ENCODE measurements at places on chromosomes 2 and 18.

GRCh38 chr2:173872714-173873113 lies 92.5 kb downstream of the SP3 start:
- no peak for DNase-seq

- no peak for DNase-seq
Observed at GRCh38 chr2:215931256-215931903, 82.0 kb downstream of the MREG start.

DNA sequence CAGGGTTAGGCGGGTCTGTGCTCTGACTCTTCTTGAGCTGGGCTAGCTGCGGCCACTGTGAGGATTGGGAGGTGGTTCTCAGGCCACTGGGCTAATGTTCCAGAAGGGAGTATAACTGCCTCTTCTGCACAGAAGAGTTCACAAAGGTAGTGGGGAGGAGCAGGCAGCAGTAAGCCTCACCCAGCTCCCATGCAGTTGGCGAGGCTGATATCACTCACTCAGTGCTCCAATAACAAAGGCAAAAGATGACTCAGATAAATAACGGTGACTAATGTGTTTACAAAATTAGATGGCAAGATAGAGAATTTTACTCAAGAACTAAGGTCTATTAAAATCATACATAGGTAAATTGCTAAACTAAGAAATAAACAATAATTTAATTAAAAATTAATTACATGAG lies 174.2 kb upstream of the TMEM200C start:
- DNase-seq, result no peak

DNA sequence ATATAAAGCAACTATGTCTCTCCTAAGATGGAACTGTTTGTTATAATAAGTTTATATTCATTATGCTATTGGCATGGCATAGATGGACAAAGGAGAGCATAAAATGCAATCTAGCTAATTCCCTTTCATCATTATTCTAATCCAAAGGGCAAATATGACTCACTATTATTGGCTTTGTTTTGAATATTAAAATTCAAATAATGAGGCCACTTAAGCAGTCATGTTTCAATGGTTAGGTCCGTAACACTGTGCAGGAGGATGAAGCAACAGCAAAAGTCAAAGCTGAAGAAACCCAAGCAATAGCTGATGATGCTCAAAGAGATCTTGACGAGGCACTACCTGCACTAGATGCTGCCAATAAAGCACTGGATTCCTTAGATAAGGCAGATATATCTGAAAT lies 177.1 kb downstream of the TRABD2A start:
- DNase-seq, result no peak

- DNase-seq, result no peak
Observed at GRCh38 chr18:9421901-9422327, 53.4 kb upstream of the RALBP1 start.

DNA sequence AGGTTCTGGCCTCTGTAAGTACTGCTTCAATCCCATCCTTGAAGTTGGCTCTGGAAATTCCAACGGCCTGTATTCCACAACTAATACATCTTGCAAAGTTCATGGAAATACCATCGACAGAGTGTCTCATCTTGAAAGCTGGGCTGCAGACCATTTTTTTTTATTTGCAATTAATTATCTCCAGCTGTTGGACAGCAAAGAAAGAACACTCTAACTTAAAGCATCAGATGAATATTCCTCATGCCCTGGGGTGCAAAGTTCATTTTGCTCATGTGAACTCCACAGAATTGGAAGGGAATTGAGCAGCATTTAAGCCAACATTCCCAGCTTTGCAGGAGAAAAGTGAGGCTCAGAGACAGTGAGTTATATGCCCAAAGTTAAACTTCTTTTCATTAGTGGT lies 96.5 kb upstream of the PIEZO2 start:
- DNase-seq, result no peak

GRCh38 chr2:190090148-190090547 lies 27.6 kb upstream of the MSTN start:
- no peak for DNase-seq

GRCh38 chr2:43033466-43034241 lies 192.8 kb downstream of the ZFP36L2 start:
- DNase-seq, result no peak

- no peak for DNase-seq
Observed at GRCh38 chr2:5942204-5942603, 250.0 kb downstream of the SOX11 start.

GRCh38 chr2:207417301-207417718 lies 112.5 kb upstream of the CREB1 start:
- no peak for DNase-seq

DNA sequence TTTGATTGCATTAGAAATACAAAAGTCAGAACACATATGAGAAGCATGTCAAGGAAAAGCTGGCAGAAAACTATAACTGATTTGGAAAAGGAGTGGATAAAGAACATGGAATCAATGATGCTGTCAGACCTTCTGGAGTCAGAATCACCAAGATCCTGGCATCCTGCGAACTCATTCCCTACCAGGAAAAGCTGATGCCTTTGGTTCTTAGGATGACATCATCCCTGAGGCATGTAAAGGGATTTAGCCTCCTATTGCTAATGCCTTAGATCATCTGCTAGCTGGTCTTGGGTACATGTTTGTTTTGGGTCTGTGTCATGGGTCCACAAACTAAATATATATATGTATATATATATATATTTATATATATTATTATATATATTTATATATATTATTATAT lies 680.7 kb downstream of the EPHA4 start:
- no peak for DNase-seq

DNA sequence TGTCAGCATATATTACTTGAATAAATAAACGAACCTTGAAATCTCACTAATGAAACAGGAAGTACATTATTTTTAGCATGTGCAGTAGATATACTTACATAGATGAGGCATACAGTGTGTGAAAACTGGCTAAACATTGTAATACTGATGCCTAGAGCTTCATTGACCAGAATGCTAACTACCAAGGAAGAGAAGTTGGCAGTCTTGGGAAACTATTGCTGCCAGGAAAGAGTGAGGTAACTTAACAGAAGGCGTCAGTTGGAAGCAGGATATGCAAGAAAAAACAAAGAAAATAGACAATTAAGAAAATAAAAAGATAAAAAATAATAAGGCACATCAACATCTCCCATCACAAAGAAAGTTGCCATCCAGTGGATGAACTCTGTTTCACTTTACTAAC lies 963.0 kb downstream of the TDRD15 start:
- DNase-seq, result no peak

- DNase-seq, result no peak
Observed at GRCh38 chr18:8882632-8883408, 177.5 kb downstream of the MTCL1 start.

- no peak for DNase-seq
Observed at GRCh38 chr2:205869439-205869838, 187.1 kb downstream of the NRP2 start.

GRCh38 chr2:186910996-186911395 lies 62.0 kb upstream of the ZSWIM2 start:
- no peak for DNase-seq

DNA sequence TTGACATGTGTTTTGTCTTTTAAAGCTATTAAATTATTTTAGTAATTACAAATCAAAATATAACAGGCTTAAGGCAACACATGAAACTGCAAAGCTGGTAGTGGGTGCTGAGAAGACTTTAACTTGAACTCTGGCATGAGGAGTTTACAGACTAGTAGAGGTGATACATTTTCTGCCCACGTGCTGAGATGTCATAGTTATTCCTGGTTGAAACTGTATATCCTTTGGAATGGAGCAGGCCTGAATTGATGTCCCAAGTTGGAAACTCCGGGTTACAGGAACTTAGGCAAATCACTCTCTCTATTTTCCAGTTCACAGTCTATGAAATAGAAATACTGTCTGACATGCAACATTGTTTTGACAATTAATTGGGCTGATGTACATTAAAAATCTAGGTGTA lies 177.1 kb upstream of the NOL4 start:
- DNase-seq, result no peak

GRCh38 chr2:135909976-135910375 lies 33.7 kb upstream of the MCM6 start:
- DNase-seq, result no peak

DNA sequence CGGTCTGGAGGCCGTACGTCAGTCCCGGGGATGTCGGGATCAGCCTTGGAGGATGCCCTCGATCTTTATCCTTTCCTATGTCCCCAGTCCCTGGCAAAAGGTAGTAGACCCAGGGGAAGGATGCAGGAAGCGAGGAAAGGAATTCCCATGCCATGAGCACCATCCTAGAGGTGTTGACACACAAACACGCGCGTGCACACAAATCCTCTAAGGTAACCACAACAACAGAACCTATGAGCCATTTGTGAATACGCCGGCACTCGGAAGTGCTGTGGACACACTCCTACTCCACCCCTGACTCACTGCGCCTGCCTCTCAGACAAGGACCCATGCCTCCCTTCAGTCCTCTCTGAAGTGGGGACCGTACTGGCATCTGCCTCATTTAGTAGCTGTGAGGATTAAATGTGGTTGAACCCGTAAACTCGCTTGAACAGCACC lies 11.3 kb upstream of the MLPH start:
- no peak for DNase-seq

- DNase-seq, result no peak
Observed at GRCh38 chr18:78564030-78564429, 415.6 kb upstream of the SALL3 start.

DNA sequence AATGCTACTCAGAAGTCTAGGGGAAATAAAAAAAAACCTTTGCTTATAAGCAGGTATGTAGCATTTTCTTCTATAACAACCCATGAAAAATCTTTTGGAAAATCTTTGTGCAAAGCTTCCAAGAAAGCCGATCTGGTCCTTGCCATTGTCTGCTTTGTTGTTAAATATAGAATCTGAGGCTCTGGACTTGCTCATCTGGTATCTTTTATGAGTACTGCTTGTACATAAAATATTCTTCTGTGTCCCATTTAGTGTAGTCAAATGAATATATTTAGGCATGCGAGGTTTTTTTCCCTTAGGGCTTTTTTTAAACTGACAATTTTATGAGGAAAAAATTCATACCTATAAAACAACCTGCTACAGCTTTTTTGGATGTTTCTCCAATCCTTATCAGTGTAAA lies 45.0 kb upstream of the RMND5A start:
- no peak for DNase-seq

DNA sequence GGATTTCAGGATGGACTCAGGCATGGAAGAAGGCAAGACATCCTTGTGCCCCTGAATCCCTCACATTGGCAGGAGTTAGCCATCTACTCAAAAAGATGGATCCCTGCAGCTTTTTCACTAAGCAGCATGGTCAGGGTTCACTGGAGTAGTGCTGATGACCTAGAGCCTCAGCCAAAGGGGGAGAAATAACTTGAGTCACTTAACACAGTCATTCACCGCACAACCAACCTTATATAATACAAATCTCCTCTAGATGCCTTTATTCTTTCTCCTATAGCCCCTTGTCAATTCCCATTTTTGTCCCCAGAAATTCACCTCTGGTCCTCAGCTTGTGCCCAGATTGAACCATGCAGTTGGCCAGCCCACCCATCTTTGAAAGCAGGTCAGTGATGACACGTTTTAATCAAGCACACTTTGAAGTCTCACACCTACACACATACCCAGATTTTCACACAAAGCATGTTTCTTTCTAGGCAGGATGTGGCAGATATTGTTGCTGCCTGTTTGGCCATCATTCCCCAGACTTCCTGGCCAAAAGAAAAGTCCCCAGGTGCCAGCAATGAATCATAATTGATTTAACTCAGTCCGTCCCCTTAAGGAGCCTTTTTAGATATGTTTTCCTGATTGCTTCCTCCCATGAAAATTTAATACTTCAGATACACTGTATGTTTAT lies 84.2 kb downstream of the LBH start:
- DNase-seq, result no peak
